ENCODE measurements at places on chromosomes 12 and 14.
A peak's percentile ranks its signal among the peaks of the same experiment; 100 is the strongest.

GRCh38 chr12:97134495-97134894 is 227.4 kb downstream of the NEDD1 start:
- no peak for DNase-seq

GRCh38 chr12:70853326-70853725 is 67.2 kb downstream of the PTPRR start:
- no peak for DNase-seq

GRCh38 chr14:65866886-65867285 is 454.4 kb downstream of the FUT8 start:
- DNase-seq: no peak

DNA sequence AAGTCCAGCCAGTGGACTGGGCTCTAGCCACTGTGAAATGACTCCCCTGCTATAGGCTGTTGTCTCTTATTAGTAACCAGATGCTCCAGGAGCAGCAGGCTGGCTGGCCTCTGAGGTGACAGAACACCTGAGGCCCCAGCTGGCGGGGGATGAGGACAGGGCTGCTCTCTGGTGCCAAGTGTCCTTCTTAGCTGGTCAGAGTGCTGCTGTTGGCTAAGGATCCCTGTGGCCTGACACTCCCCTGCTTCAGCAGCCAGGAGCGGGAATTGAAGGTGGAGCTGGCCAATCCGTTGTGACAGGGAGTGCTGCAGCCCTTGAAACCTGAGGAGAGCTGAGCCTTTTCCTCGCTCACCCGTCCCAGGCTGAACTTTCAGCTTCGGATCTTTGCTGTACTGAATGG is 30.7 kb downstream of the TMEM229B start:
- DNase-seq: no peak

- no peak for DNase-seq
Measured at GRCh38 chr14:77561881-77562280, 54.6 kb downstream of the SPTLC2 start.

- no peak for DNase-seq
Measured at GRCh38 chr14:95662376-95663186, 23.6 kb upstream of the TCL1B start.

DNA sequence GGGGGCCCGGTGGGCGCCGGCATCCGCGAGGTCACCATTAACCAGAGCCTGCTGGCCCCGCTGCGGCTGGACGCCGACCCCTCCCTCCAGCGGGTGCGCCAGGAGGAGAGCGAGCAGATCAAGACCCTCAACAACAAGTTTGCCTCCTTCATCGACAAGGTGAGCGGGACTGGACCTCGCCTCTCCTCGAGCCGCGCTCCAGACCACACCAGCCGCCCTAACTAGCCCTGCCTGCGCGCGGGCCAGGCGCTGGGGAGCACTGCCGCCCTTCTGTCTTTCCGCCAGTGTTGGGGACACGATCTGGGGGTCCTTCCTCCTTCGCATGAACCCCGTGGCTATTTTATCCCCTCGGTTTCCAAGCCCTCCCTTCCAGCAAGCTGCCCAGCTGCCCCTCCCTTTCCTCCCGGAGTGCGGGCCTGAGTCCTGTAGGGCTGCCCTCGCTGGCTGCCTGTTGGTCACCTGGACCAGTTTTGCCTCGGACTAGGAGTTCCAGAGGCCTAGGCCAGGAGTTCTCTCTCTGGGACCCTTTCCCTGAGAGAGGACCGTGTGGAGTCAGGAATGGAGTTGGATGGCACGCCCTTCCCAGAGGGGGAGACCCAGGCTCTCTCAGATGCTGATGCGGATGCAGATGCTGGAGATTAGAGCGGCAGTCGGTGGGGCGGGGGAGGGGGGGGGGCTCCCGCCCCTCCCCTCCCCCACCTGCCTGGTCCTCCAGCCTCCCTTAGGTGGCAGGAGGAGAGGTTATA is 592 bp downstream of the KRT7 start:
- DNase-seq: no peak

- peak; percentile 81 for DNase-seq
Measured at GRCh38 chr12:108884116-108885012, 4.5 kb downstream of the DAO start.

- DNase-seq: no peak
Measured at GRCh38 chr12:54039417-54040147, 6.7 kb downstream of the HOXC5 start.

DNA sequence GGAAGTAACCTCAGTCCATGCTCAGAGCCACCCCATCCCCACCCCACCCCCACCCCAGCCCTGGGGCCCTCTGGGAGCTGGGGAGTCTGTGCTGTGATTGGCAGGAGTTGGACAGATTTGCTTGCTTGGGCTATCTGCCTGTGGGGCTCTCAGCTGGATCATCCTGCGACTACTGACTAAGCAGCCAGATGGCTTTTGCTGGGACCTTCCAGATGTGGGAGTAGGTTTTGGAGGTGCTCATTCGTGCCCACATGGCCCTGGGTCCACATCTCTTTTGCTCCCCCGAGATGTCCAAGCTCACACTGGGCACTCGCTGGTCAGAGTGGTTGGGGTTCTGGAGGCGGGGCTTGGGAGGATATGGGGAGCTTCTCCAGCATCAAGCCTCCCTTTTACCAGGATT is 138.9 kb downstream of the TSPAN9 start:
- DNase-seq: no peak

- DNase-seq: no peak
Measured at GRCh38 chr12:118068445-118068844, 7.5 kb upstream of the WSB2 start.

DNA sequence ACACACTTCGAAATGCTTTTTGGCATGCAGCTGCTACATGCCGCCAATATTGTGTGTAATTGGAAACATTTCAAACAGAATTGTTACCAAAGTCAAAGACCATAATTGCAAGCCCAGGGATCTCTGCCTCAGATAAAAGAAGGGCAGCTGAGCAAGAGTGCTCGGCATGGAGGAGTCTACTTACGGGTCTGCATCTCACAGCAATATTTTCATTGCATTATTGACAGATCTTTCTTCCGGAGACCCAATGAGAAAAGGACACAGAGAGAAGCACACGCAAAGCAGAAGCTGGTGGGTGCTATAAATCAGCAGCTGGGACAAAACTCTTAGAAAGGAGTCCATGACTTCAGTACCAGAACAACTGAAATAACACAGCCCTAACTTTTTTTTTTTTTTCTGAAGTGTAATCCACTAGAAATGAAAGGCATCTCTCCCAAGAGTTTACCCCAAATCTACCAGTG is 4.9 kb downstream of the PRICKLE1 start:
- DNase-seq: no peak

GRCh38 chr12:109737631-109738030 is 24.0 kb downstream of the FAM222A start:
- no peak for DNase-seq

GRCh38 chr14:59107819-59108218 is 80.6 kb upstream of the DAAM1 start:
- no peak for DNase-seq

DNA sequence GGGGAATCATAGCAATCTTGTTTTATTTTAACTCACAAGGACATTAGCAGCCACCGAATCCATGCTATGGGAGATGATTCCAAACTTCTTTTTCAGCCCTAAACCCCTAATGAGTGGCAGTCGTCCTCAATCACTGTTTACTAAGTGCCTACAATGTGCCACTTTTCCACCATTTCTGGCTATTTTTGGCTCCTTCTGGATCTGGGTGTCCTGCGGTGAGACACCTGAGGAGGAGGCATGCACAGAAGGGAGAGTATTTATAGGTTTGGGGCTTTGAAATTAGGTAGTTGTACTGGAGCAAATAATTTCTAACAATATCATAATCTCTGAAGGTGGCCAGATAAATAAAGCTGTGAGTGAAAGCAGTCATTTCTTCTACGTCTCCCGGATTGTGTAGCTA is 1125.6 kb downstream of the BCL11B start:
- DNase-seq: no peak

- no peak for DNase-seq
Measured at GRCh38 chr14:34340025-34340625, 121.9 kb downstream of the SPTSSA start.

- DNase-seq: peak; percentile 81
Measured at GRCh38 chr12:630656-631632, 32.3 kb downstream of the NINJ2 start.

GRCh38 chr14:104001003-104001402 is 58.7 kb upstream of the RD3L start:
- no peak for DNase-seq

- no peak for DNase-seq
Measured at GRCh38 chr12:106195621-106196027, 52.2 kb downstream of the CKAP4 start.

DNA sequence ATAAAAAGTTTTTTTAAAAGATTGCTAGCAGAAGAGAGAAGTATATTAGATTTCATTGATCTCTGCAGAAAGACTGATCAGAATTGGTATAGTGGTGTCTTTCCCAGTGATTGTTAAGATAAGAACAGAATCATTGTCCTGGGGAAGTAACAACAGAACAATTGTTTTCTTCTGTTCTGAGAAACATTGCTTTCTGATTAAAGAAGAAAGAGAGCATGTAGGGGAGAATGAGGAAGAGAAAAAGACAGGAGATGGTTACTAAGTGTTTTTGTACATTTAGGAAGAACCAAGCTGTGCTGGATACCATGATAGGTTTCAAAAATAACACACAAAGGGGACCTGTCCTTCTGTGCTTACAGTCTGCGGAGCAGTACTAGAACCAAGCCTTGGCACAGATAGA is 5.0 kb downstream of the USP30 start:
- DNase-seq: no peak

DNA sequence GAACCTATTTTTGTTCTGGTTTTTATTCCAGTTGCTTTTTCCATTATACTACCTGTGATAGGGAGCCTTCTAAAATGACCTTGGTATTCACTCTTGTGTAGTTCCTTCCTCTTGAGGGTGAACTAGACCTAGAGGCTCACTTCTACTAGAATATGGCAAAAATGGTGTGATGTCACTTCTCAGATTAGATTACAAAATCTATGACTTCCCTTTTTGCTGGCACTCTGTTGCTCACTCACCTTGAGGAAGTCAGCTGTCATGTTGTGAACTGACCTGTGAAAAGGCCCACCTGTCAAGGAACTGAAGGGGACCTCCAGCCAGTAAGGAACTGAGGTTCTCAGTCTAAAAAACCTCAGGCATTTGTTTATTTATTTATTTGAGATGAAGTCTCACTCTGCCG is 5.7 kb downstream of the MIPOL1 start:
- DNase-seq: no peak

GRCh38 chr14:67622675-67623074 is 3.0 kb downstream of the ARG2 start:
- no peak for DNase-seq

- no peak for DNase-seq
Measured at GRCh38 chr12:66251049-66251448, 51.2 kb upstream of the HELB start.

DNA sequence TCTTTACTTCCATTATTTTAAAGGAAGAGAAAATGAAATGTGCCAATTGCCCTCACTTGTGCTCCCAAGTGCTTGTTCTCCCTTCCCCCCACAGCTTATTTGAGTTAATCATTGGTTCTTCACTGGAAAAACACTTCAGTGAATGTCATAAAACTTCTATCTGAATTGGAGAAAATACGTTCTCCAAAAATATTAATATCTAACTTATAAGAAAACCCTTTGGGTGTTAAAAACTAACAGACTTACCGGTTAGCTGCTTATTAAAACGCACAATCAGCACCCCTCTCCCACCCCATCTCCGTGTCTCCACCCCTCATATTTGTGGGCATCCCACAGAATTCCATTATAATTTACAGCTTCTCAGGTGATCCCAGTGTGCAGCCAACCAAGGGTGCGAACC is 31.7 kb downstream of the PLEKHA5 start:
- no peak for DNase-seq

GRCh38 chr12:52049286-52049685 is 2.0 kb upstream of the NR4A1 start:
- DNase-seq: no peak

DNA sequence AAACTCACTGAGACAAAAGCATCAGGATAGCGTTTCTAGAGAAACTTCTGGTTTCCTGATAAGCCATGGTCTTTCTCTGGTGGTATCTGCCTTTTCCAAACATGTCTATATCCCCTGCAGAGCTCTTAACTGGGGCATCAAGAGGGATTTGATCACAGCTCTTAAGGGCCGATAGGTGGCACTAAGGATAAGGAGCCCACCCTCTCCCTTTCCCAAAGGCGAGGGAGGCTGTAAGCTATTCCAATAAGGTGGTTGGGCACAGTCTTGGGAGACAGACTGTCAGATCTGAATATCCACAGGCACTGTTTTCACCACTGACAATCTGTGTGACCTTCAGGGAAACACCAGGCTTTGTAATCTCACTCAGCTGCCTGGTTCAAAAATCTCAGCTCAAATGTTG is 206.0 kb downstream of the ADGRD1 start:
- DNase-seq: no peak

DNA sequence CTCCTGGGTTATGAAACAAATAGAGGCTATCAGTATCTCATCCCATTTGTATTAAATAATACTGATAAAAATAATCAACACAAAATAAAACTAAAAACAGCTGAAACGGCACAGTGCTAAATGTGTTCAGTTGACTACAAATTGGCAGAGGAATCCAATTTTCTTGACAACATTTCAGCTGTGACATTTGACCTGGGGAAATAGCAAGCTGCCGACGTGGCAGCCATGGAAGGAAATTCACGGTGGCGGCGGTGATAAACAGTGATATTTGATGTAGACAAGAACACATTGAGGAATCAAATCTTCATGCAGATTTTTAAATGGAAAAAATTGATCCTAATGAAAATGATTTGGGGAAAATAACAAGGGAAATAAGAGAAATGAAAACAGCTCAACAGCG is 159.1 kb upstream of the RTL1 start:
- no peak for DNase-seq
